Activated T-cell treated with anti-CD3 and anti-CD28 coated beads, Interleukin-2, amount 50 U/mL, for 4 hours (primary cell): ENCODE measurements at places on chromosomes 3 and 15. TPM values are rescaled to one million over a fixed set of nuclear protein-coding genes. Genes with fewer than 3 reads are reported as not detected.

Gene CFAP161
- total RNA-seq, result not detected

Gene BDH1
- 70.7 TPM for total RNA-seq

Gene GNAT1
- not detected for total RNA-seq

Gene P2RY13
- total RNA-seq, result not detected

Gene NR1I2
- 0.47 TPM for total RNA-seq

Gene GATM
- 1.2 TPM for total RNA-seq

Gene CP
- 0.91 TPM for total RNA-seq

Gene MAGI1
- total RNA-seq, result 0.46 TPM

Gene TGM4
- not detected for total RNA-seq

Gene ZNF774
- total RNA-seq, result 1.0 TPM

Gene PARP15
- 6.4 TPM for total RNA-seq

Gene CLDN11
- total RNA-seq, result 0.32 TPM

Gene SEMA5B
- total RNA-seq, result not detected

Gene NAA50
- 249 TPM for total RNA-seq

Gene ISLR2
- total RNA-seq, result not detected

Gene POU1F1
- total RNA-seq, result not detected

Gene EPHB1
- 0.50 TPM for total RNA-seq

Gene PLA1A
- not detected for total RNA-seq

Gene CCDC39
- total RNA-seq, result not detected

Gene MAGEL2
- not detected for total RNA-seq

Gene TEX55
- not detected for total RNA-seq

Gene MLF1
- total RNA-seq, result 1.6 TPM

Gene STRIT1
- total RNA-seq, result not detected

Gene REC114
- not detected for total RNA-seq

Gene DCBLD2
- 2.3 TPM for total RNA-seq

Gene MYH15
- 0.03 TPM for total RNA-seq

Gene BCL2A1
- 298 TPM for total RNA-seq

Gene CPN2
- 0.08 TPM for total RNA-seq

Gene GHSR
- total RNA-seq, result not detected

Gene HGD
- 0.90 TPM for total RNA-seq

Gene PRICKLE2
- not detected for total RNA-seq

Gene FAM81A
- total RNA-seq, result 0.08 TPM

Gene LRCH3
- total RNA-seq, result 38.5 TPM

Gene PPM1L
- total RNA-seq, result 1.8 TPM

Gene UBA3
- total RNA-seq, result 62.6 TPM

Gene EFCC1
- 0.26 TPM for total RNA-seq

Gene AHSG
- total RNA-seq, result 0.84 TPM

Gene OIP5
- 10.2 TPM for total RNA-seq

Gene AMIGO3
- total RNA-seq, result not detected

Gene ZNF717
- total RNA-seq, result 6.5 TPM

Gene VEPH1
- 0.23 TPM for total RNA-seq

Gene WDR5B
- 1.9 TPM for total RNA-seq

Gene SLC2A2
- 0.18 TPM for total RNA-seq

Gene DNAH12
- total RNA-seq, result 0.05 TPM

Gene CADM2
- total RNA-seq, result not detected

Gene ZIC1
- not detected for total RNA-seq

Gene PIERCE2
- total RNA-seq, result 0.30 TPM

Gene GOLGA6D
- total RNA-seq, result not detected

Gene CDAN1
- 13.7 TPM for total RNA-seq

Gene SCG5
- 0.30 TPM for total RNA-seq

Gene RHOA
- total RNA-seq, result 408 TPM

Gene VWA5B2
- total RNA-seq, result not detected

Gene MAP6D1
- 3.9 TPM for total RNA-seq

Gene IL17RB
- 0.53 TPM for total RNA-seq

Gene KLHL40
- total RNA-seq, result not detected

Gene ATP8B4
- 1.4 TPM for total RNA-seq
